Body of pancreas (tissue), 4 donors: ENCODE measurements at places on chromosomes 12 and 14. TPM values are rescaled to one million over a fixed set of nuclear protein-coding genes. Genes with fewer than 3 reads are reported as not detected.

DNA sequence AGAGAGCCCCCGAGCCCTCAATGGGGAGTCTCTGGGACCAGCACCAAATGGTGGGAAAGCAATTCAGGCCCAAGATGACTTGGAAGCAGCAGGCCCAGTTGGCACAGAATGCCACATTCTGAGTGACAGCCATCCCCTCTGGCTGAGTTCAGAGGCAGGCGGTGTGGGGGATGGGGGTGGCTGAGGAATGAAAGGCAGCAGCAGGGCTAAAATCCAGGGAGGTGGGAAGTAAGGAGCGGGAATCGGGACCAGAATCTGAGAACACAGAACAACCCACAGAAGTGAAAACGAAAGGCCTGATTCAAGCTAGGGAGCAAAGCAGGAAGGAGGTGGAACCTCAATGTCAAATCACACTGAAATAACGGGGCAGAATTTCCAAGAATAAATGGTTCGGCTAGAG lies 171.2 kb downstream of the CALM1 start:
- no peaks in the 10 kb centered on the region for H3K4me1 ChIP-seq
- no peak overlapping the region for H3K27ac ChIP-seq
- no peak for DNase-seq
- no peaks in the 10 kb centered on the region for H3K27me3 ChIP-seq
- H3K36me3 ChIP-seq: no peaks in the 10 kb centered on the region

DNA sequence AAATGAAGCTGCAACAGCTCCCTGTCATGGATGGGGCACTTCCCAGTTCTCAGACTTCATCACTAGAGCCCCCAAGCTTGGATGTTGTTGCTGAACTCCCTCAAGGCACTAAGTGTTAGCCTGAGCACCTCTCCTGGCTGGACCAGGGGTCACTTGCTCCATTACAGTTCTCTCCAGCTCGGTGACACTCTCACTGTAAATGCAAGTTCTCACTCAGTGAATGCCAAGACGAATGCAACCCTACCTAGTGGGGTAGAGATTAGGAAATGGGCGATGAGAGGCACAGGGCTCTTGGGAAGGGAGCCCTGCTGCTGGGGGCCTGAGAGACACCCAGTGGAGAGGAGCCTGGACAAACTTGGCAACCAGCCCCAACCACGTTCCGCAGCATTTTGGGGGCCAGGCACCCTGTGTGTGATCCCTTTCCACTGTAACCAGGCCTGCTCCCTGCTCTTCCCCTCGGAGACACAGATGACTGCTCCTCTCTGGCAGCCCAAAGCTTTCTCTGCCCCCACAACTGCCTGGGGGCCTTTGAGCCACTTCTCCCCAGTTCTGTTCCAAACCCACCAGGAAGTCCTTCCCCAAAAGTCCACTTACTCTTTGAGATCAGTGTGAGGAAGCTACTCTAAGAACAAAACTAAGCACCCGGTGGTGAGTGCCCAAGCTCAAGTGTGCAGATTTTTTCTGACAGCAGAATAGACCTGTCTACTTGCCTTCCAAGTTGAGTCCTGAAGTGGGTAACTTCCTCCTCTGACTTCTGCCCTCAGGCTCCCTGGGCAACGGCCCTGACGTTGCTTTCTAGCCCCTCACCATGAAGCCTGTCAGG lies 8.0 kb upstream of the SELPLG start:
- no peak overlapping the region for H3K27ac ChIP-seq
- H3K4me3 ChIP-seq: no peak overlapping the region
- no peak for DNase-seq
- peaks cover 12% of the 10 kb centered on the region for H3K4me1 ChIP-seq
- H3K27me3 ChIP-seq: no peaks in the 10 kb centered on the region

DNA sequence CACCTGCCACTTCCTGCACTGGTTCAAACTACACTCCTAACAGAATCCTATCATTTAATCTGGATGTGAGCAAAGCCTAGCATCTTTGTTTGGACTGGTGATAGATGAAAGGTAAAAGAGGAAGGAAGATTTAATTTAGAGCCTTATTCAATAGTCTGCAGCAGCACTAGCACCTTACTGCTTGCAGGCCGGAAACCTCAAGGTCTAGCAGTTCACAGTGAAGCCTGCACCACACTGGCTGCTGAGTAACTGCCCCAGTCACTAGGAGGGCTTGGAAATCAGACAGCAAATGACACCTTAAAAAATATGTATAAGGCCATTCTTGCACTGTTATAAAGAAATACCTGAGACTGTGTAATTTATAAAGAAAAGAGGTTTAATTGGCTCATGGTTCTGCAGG lies 358.0 kb downstream of the DAD1 start:
- no peak overlapping the region for H3K4me3 ChIP-seq
- H3K36me3 ChIP-seq: no peaks in the 10 kb centered on the region
- H3K4me1 ChIP-seq: no peaks in the 10 kb centered on the region
- no peak overlapping the region for H3K27ac ChIP-seq
- H3K27me3 ChIP-seq: no peaks in the 10 kb centered on the region
- DNase-seq: no peak

DNA sequence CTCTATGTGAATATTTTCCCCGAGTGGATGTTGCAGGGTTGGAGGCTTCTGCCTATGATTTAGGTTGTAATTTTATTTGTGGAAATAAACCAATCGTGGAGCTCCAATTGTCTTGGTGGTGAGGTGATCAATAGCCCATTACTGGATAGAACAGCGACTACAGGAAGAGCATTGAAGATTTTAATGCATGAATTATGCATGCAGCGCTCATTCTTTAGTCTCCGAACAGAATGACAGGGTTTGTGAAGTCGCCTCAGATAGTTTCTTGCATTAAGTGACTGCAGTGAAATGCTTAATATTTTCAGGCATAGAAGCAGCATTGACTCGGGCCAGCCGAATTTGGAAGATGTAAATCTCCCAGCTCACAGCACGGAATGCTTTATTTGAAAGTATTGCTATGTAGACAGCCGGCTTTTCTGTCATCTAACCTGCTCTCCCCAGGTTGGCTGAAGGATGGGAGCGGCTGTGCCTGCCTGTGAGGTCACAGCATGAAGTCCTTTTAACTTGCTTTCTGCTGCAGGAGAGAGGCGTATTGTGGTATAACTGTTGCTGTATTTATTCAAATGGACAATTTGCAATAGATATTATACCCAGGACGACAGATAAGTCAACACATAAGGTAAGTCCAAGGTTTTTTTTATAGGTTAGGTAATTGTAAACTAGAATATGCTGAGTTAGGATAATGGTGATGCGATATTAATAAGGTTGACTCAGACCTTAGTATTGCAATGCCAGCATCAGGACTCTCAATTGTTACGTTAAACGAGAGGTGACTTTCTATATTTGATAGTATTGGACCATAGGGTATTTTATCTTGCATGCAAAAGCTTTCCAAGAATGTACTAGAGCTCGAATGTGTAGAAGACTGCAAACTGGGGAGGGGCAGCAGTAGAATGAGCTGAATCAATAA lies 135.7 kb downstream of the CNTN1 start:
- H3K4me3 ChIP-seq: no peak overlapping the region
- no peak for DNase-seq
- H3K4me1 ChIP-seq: no peaks in the 10 kb centered on the region
- H3K36me3 ChIP-seq: no peaks in the 10 kb centered on the region
- no peak overlapping the region for H3K27ac ChIP-seq

DNA sequence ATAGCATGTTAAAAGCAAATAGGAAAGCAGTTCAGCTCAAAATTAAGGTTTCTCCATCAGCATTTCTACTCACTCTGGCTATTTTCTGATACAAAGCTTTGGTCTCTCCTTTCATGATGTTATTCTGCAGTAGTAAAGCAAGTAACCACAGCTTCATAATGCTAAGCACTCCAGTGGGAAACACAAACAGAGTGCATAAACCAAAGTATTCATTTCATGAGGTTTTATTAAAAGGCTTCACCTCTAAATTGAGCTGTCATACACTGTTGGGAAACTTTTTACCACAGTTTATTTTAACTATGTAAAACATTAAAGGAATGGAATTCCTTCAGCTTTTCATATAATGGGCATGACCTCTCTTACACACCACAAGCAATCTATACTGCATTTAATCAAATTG lies 157.9 kb upstream of the LMO3 start:
- no peak for DNase-seq
- H3K27me3 ChIP-seq: no peaks in the 10 kb centered on the region
- no peaks in the 10 kb centered on the region for H3K4me1 ChIP-seq
- no peaks in the 10 kb centered on the region for H3K36me3 ChIP-seq
- H3K27ac ChIP-seq: no peak overlapping the region
- H3K4me3 ChIP-seq: no peak overlapping the region

- H3K27me3 ChIP-seq: no peaks in the 10 kb centered on the region
- peaks cover 12% of the 10 kb centered on the region for H3K4me1 ChIP-seq
- H3K27ac ChIP-seq: peak overlapping the region; percentile 44
- H3K4me3 ChIP-seq: no peak overlapping the region
- peak; percentile 92 for DNase-seq
- H3K36me3 ChIP-seq: no peaks in the 10 kb centered on the region
Observed at GRCh38 chr14:103576371-103577024, 13.7 kb downstream of the COA8 start.

- peak overlapping the region; percentile 43 for H3K27ac ChIP-seq
- peak overlapping the region; percentile 44 for H3K4me3 ChIP-seq
- no peaks in the 10 kb centered on the region for H3K27me3 ChIP-seq
- no peaks in the 10 kb centered on the region for H3K36me3 ChIP-seq
- H3K4me1 ChIP-seq: peaks cover 43% of the 10 kb centered on the region
- DNase-seq: peak; percentile 5
Observed at GRCh38 chr12:121713257-121713777, 765 bp downstream of the TMEM120B start.

DNA sequence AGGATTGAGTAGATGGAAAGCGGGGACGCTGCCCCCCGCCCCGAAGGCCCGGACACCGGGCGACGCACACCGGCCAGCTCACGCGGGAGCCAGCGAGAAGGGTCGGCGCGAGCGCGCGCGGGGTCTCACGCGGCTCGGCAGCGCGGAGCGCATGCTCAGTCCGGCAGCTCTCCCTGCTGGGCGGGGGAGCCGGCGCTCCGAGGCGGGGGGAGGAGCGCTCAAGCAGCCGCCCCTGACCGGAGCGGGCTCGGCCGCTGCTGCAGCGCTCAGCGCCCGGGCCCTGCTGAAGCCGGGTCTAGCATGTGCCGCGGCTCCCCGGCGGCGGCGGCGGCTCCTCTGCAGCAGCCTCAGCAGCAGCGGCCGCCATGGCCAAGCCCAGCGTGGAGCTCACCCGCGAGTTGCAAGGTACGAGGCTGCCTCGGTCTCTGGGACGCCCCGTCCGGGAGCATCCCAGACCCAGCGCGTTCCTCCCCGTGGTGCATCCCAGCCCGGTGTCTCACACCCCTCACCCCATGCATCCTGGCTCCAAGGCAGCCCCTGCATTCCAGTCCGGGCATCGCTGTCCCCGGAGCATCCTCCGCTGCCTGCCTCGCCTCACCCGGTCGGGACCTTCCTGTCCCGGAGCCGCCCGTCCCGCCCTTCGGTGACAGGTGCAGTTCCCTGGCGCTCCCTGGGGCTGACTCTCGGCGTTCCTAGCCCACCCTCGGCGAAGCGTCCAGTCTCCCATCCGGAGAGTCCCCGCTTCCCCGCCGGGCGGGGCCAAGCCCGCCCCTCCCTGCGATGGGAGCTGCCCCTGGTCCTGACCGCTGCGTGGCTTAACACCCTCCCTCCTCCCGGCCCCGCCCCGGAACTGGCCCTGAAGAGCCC lies at the start of gene CARMIL3:
TSS of gene CARMIL3 (plus strand) at position 221 of the 867 bp plus-strand sequence. CDS start at position 366, 145 bp downstream.
- peak within 1 kb of the TSS; percentile 34 for H3K4me3 ChIP-seq
- H3K27me3 ChIP-seq: no peaks in the 10 kb centered on the region
- H3K36me3 ChIP-seq: no peaks in the 10 kb centered on the region
- H3K4me1 ChIP-seq: peaks cover 20% of the 10 kb centered on the region

DNA sequence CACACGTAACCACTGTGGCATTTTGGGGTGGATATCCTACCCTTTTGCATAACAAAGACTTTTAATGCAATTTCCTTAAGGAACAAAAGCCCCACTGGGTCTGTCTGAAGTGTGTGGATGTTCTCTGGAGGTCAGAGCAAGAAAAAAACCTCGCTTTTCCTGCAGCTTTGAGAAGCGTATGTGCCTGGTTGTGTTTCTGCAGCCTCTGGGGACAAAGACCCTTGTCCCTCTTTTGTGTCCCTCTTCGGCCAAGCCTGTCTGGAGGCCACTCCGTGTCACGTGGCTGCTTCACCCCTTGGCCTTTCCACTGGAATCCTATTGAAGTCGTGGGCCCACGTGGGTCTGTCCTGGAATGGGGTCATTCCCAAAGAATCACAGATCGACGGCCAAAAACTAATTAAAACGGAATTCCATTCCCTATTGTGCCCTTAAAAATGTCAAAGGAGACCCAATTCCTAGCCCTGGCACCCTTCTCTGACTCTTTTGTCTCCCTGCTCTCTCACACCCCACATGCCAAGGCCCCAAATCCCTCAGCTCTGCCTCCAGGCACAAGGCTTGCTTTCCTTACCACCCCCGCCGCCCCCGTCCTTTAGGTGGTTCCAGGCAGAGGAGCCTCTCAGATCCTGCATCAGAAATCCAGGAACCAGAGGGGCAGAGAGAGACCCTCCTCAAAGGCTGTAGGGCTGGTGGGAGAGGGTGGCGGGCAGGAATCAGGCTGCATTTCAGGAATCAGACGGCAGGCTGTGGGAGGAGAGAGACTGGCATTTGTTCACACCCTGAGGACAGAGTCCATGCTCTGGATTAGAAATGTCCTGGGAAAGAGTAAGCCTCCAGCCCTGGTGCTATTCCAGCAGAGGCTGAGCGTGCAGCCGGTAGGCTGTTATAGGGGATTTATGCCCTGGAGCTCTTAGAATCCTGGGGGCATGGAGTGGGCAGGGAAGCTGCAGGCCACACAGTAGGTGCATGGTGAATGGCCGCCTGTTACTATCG lies 12.6 kb upstream of the CYP46A1 start:
- H3K4me1 ChIP-seq: no peaks in the 10 kb centered on the region
- H3K4me3 ChIP-seq: no peak overlapping the region
- H3K27ac ChIP-seq: no peak overlapping the region
- no peak for DNase-seq
- H3K27me3 ChIP-seq: no peaks in the 10 kb centered on the region
- H3K36me3 ChIP-seq: no peaks in the 10 kb centered on the region

DNA sequence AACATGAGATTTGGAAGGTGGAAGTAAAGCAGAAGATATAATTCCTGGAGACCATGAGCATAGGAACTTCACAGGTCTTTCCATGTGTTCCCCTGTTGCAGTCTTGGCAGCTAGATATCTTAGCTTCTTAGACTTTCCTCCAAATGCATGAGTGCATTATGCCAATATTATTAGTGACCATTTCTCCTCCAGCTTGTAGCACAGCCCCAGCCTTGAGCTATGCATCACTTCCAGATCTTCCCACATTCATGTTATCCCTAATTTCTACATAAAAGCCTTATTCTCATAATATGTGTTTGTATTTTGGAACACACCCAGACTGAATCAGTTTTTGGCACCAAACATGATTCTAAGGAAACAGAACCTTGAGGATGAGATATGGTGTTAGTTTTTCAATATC lies 11.0 kb downstream of the CLEC2B start:
- no peaks in the 10 kb centered on the region for H3K27me3 ChIP-seq
- no peaks in the 10 kb centered on the region for H3K4me1 ChIP-seq
- no peak for DNase-seq
- no peak overlapping the region for H3K4me3 ChIP-seq
- no peak overlapping the region for H3K27ac ChIP-seq

The CD163 gene
- 85.6 TPM for total RNA-seq

The RNU4-1 gene
- total RNA-seq: under 0.01 TPM

The LLPH gene
- total RNA-seq: 2.9 TPM

The PPM1H gene
- 4.9 TPM for total RNA-seq

The CCDC196 gene
- 3.4 TPM for total RNA-seq
